ENCODE measurements at places on chromosomes 13 and 19.

DNA sequence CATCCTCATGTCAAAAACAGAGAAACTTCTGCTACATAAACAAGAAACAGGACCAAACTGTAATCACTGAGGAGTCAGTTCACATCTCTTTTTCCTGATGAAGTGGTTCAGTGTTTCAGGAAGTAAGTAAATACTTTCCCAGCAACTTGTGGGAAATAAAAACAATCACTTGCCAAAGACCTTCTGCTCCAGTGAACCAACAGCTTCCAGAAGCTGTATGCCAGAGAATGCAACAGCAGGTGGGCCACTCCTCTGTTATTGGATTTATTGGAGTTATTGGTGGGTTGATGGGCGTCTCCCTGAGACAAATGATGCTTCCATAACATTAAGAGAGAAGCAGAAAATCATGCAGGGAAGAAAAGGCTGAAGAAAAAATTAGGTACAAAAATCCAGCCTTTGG, 9.9 kb downstream of the SLC6A16 start:
- DNase-seq, result no peak

DNA sequence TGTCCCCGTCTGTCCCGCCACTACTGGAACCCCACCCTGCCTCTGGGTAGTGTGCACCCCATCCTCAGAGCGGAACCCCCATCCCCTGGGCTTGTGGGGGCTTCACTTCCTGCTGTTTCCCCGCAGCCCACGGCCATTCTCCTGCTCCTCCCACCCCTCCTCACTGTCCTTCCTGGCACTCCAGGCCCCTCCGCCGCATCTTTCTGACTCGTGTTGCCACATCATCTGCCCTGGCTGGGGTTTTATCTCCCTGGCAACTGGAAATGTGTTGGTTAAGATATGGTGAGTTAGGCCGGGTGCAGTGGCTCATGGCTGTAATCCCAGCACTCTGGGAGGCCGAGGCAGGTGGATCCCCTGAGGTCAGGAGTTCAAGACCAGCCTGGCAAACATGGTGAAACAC, 37.3 kb downstream of the KDM4B start:
- DNase-seq, result peak; percentile 29

GRCh38 chr19:10420444-10421239, at the start of gene PDE4A:
PDE4A (plus strand) TSS chr19:10420538; CDS start chr19:10420765, 227 bp downstream.
- DNase-seq, result peak; percentile 27

DNA sequence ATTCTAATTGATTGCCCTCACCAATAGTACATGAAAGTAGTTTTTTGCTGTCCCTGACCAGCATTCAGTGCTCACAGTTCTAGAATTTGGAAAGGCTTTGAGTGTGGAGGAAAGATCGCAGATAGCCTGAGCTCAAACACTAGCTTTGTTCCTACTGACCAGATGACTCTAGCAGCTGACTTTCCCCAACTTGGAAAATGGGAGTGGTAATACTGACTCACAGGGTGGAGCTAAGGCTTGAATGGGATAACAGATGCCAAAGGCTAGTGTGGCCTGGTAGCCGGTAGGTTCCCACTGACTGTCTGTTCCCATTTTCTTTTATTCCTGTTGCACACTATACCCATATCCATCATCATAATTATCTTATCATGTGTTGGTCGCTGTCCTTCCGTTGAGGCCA, 3.7 kb downstream of the ZSCAN22 start:
- DNase-seq, result peak; percentile 9

- peak; percentile 73 for DNase-seq
Observed at GRCh38 chr19:5112681-5113575, 144.0 kb downstream of the KDM4B start.

GRCh38 chr19:50870417-50871089, 2.7 kb upstream of the KLK2 start:
- DNase-seq, result no peak

DNA sequence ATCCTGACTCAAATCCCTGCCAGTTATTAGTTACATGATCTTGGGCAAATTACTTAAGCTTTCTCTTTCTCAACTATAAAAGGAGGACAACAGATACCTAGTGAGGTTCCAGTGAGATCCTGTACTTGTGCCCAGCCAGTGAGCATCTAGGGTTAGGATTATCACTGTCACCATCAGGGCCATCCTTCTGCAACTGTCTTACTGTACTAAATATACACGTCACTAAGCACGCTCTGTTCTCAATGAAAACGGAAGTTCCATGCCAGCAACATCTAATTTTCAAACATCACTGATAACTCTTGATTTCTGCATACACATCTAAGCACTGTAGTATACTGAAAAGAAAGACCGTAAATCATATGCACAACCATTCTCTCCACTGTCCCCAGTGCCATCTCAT, 70.0 kb downstream of the FOXO1 start:
- DNase-seq, result no peak

GRCh38 chr13:74243637-74244526, 109.7 kb upstream of the KLF12 start:
- peak; percentile 66 for DNase-seq

DNA sequence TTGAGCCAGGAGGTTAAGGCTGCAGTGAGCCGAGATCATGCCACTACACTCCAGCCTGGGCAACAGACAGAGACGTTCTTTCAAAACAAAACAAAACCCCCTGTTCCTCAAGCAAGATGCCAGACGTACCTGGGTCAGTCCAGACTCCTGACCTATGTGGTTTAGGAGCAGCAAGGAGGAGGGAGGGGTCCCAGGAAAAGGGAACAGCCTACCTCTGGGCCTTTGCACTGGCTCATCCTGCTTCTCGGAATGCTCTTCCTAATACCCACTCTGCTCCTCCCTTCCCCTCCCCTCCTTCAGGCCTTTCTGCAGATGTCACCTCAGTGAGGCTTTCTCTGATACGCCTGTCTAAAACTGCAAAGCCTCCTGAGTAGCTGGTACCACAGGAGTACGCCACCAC, 9.5 kb downstream of the RINL start:
- no peak for DNase-seq

- no peak for DNase-seq
Observed at GRCh38 chr13:51772781-51773180, 31.2 kb downstream of the DHRS12 start.

DNA sequence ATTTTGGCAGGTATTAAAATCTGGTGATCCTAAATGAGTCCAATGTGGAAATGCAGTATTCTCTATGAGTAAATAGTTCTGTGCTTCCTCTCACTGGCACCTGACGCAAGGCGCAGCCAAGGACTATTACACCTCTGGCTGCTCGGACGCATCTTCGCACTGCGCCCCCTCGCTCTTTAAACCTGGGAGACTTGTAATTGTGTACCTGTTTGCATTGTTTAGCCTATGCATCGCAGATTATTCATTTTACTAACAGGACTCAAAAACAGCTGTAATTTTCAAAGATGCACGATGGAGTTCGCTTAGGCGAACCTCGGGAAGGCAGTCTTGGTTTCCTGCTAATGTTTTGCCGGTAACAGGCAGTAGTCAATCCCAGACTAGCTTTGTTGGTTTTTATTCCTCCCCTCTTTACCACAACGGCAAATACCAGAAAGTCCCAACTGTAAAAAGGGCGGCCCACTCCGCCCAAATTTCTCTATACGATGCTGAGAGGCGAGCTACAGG, 113.2 kb downstream of the KCNRG start:
- no peak for DNase-seq

DNA sequence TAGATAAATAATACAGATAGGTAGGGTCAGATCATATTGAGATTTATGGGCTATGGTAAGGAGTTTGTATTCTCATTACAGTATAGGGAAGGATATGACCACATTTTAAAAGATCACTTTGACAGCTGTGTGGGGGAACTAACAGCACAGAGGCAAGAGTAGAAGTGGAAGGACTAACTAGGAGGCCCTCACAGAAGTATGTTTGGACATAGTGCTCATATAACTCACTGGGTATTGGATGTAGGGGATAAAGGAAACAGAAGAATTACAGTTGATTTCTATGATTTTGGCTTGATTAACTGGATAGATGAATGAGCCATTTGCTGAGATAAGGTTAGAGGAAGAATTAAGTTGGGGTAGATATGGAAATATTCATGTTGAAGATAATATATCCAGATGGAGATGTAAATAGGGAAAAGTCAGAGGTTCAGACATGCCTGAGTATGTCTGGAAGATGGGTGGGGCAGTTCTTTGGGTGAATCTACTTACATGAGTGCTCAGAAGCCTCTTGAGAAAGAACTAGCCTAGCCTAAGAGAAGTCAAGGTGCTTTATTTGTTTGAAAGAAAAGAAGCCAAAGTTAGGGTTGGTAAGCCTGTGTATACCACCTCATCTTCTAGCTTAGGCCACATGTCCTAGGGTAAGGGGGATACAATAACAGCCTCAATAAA, 133.4 kb downstream of the NDFIP2 start:
- no peak for DNase-seq

- DNase-seq, result no peak
Observed at GRCh38 chr19:995051-995827, 5.0 kb upstream of the GRIN3B start.
